Esophagus mucosa (tissue), 1 donor: ENCODE measurements at places on chromosomes 12 and 14.

DNA sequence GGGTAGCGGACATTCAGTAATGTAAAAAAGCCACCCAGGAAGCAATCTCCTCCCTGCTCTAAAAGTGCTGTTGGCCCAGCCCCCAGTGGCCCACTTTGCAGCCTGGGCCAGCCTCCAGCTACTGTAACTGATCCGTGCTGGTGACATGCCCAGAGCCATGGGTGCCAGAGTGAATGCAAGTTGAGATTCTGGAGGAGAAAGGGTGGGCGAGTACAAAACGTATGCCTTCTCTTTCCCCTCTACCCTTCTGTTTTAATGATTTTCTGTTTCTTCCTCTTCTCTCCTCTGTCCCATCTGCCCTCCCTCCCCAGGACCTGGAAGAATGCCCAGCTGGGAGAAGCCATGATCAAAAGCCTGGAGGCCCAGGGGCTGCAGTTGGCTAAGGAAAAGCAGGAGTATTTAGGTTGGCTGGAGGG is 16.9 kb downstream of the PLEKHD1 start:
- ATAC-seq, result no peak

DNA sequence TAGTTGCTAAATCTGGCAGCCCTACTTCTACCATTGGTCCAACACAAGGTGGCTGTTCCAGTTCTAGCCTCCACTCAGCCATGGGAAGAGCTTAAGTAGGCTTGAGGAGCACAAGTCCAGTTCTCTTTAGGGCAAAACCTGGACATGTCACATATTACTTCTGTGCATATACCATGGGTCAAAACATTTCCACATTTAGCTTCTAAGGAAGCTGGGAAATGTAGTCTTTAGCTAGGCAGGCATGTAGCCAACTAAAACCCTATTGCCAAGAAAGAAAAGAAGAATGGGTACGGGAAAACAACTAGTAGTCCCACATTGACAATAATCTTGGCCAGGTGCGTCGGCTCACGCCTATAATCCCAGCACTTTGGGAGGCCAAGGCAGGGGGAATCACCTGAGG is 20.9 kb upstream of the EEA1 start:
- no peak for ATAC-seq

GRCh38 chr14:49250109-49250508 is 336.1 kb downstream of the RPS29 start:
- ATAC-seq, result no peak

GRCh38 chr12:24996820-24997219 is 47.9 kb upstream of the BCAT1 start:
- ATAC-seq, result no peak

DNA sequence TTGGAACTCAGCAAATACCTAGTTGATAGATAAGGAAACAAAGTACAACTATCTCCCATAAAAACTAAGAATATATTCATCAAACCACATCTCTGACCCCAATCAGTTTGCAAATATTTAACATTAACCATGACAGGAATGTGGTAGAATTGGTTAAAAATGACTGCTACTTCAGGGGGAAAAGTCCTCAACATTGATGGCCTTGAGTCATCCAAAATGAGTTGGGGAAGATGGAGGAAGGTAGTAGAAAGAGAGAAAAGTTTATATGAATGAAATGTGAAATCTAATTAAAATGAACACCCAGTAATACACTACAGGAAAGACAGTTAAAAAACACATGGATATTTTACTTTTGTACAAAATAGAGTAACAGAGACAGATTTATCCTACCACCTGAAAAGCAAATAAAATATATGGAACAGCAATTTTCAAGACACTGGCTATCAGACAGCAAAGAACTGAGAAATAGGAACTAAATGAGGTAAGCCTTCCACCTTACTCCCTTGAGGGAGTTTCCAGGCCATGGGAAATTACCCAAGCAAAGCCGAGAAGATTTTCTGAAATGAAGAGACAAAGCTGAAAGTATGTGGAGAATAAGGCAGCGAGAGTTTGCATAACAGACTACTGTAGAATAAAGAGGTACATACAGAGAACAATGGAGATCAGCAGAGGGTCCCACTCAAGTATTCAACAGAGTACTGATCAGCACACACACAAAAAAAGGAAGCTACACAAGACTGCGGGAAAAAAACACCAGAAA is 49.6 kb downstream of the TC2N start:
- no peak for ATAC-seq
